ENCODE measurements at places on chromosomes 4 and X.

DNA sequence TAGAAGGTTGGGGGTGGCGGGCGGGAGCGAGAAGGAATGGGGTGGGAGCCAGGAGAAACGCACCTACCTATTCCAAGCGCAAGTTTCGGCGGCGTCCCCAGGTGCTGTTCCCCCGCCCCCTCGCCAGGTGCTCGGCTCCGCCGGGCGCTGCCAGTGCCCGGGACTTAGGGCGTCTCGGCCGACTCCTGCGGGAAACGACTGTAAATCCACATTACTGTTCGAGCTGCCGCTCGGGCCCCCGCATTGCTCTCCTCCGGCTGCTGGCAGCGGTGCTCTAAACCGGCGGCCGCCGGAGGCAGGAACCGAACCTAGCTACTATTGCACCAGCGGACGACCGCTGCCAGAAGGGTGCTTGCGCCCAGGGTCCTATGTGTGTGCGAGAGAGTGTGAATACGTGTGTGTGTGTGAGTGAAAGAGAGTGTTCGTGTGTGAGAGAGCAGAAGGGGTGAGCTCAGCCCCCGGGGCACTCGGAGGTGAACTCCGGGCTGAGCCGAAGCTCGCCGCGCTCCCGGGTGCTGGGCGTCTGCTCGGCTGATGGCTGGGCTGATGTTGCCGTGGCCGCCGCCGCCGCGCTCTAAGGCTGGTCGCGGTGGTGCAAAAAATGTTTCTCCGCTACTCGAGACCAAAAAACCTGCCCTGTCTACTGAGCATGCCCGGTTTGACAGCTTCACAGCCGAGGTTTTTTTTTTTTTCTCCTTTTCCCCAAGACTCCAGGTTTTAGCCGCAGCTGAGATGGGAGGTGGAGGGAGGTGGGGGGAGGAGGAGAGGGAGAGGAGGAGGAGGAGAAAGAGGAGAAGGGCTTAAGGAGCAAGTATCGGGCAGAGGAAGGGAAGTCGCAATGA lies 115.7 kb upstream of the TEX13C start:
- peak; percentile 13 for DNase-seq

- DNase-seq = peak; percentile 44
Measured at GRCh38 chrX:48475296-48475695, 703 bp upstream of the FTSJ1 start.

DNA sequence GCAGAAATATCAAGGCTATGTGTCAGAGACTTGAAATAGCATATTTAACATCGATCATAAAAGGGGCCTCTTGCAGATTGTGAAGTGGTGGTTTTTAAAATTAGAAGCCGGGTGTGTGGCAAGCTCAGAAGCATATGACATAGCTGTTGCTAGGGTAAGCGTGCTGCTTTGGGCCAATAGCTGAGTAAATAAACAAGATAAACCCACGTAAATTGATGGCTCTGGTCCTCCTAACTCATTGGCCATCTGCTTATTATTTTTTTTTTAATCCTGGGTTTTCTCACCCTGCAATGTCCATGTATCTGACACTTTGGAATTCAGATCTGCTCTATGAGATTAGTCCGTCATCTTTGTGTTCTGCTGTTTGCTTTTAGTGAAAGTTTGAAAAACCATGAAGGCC lies 32.6 kb upstream of the STOX2 start:
- no peak for DNase-seq

DNA sequence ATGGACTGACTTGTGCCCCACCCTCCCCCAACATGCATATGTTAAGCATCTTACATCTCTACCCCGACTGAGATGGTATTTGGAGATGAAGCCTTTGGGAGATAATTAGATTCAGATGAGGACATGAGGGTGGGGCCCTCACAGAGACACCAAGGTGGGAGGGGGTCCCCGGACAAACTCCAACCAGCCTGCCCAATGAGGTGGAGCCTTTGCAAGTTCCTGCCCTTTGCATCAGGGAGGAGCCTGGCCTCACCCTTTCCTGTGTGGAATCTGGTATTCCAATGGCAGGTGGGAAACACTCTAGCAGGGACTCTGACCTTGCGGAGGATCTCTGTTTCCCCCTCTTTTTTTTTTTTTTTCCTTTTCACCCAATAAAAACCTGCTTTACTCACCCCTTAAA lies 589.9 kb upstream of the BOD1L1 start:
- DNase-seq = no peak

DNA sequence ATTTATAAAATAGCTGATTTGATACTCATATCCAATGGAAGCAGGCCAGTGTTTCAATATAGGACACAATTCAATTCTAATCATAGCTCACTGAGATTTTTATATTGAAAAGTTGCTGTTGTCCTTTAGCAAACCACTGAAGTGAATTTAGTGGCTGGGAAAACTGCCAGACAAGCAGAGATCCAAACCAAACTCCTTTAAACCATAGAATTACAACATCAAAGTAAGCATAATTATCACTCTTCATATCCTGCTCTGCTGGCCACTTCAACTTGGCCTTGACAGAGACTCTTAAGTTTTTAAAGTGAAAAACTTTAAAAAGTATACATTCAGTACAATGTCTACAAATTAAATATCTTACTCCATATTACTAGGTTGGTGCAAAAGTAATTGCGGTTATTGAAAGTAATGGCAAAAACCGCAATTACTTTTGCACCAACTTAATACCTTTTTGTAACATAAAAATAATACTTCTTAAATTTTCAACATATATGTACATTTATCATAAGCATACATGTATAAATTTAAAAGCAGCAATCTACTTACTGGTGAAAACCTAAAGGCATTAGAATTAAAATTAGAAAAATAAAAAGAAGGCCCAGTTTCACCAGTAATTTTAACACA lies 433.0 kb downstream of the PCDH10 start:
- DNase-seq = no peak

DNA sequence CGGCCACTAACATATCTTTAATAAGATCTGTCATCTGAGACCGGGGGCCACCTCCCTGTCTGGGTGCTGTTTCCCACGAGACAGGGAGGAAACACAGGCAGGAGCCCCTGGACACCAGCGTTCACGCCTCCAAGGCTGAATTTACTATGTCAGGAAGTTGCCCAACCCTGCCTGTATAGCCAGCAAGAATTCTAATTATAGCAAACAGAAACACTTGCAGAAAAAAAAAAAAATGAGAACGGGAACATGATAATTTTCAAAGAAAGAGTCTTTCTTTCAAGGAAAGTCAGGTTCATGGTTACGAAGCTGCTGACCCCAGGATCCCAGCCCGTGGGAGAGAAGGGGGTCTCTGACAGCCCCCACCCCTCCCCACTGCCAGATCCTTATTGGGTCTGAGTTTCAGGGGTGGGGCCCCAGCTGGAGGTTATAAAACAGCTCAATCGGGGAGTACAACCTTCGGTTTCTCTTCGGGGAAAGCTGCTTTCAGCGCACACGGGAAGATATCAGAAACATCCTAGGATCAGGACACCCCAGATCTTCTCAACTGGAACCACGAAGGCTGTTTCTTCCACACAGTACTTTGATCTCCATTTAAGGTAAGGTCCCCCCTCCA lies at the start of gene IL3RA:
Gene IL3RA (plus strand): TSS at position 455 of the 613 bp plus-strand sequence. CDS start 4,981 bp downstream, outside the sequence.
- DNase-seq = peak; percentile 74

Data from body of pancreas (tissue), 4 donors.